ENCODE measurements at places on chromosomes 3 and 15.

DNA sequence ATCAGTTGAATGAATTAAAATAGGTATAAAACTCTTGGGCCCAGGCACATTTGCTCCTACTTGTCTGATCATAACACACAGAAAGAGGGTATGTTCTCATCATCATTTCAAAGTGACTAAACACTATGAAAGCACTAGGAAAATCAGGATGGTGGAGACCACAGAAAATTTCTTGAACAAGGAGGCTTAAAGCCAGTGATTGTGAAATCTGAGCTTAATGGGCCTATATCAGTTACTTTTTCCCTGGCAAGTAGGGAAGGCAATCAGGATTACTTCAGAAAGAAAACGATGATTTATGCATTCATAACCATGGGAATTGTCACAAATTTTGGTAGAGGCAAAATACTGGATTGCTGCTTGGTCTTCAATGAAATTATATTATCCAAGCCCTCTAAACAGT is 434.4 kb upstream of the CNTN4 start:
- DNase-seq = no peak

- no peak for DNase-seq
Observed at GRCh38 chr15:63494408-63494807, 10.0 kb upstream of the USP3 start.

DNA sequence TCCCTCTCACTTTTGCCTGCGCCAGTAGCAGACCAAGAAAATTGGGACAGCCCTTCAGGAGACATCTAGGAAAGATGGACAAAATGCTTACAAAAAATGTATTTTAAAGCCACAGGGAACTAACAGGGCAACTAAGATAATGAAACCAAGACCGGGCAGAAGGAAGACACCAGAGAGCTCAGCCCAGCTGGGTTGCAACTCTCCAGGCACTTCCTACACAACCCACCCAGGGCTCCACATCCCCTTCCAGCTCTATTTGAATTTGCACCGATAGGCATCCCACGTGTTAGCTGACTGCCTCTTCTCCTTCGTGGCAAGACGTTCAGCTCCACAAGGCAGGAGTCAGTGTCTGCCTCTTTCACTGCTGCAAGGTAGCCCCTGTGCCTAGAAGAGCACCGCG is 6.6 kb upstream of the ATP10A start:
- peak; percentile 54 for DNase-seq

GRCh38 chr3:169256027-169256426 is 407.5 kb downstream of the MECOM start:
- no peak for DNase-seq

GRCh38 chr15:81386947-81387346 is 12.9 kb upstream of the TMC3 start:
- peak; percentile 30 for DNase-seq

GRCh38 chr15:25182098-25182478 is 227.3 kb downstream of the SNRPN start:
- DNase-seq = no peak

DNA sequence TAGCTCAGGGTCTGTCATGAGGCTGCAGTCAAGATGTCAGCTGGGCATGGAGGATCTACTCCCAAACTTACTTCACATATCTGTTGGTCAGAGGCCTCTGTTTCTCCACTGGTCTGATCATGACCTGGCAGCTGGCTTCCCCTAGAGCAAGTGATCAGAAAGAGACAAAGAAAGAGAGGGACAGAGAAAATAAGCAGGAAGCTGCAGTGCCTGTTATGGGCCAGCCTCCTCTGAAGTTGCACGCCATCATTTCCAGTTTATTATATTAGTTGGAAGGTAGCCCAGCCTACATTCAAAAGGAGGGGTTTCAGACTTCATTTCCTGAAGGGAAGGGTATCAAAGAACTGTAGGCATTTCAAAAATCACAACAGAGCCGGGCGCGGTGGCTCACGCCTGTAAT is 5.0 kb upstream of the RPP25 start:
- DNase-seq = no peak

GRCh38 chr3:88059380-88060170 is 520 bp downstream of the ZNF654 start:
- no peak for DNase-seq

- DNase-seq = peak; percentile 70
Observed at GRCh38 chr3:140898340-140899180, 43.1 kb upstream of the SLC25A36 start.

DNA sequence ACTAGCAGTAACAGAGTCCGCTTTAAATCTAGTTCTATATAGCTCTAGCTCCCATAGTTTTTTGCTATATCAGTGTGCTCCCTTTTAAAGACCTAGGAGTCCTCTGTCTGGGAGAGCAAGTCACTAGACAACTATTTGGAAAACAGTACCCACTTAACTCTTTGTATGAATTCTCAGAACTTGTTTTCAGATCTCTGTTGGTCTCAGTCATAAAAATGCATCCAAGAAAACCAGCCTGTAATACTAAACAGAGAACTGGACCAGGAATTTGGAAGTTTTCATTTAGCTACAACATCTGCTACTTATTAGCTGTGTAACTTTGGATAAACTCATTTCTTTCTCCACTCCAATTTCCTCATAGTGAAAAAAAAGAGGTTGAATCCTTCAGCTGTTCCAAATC is 56.9 kb upstream of the C3orf49 start:
- no peak for DNase-seq

DNA sequence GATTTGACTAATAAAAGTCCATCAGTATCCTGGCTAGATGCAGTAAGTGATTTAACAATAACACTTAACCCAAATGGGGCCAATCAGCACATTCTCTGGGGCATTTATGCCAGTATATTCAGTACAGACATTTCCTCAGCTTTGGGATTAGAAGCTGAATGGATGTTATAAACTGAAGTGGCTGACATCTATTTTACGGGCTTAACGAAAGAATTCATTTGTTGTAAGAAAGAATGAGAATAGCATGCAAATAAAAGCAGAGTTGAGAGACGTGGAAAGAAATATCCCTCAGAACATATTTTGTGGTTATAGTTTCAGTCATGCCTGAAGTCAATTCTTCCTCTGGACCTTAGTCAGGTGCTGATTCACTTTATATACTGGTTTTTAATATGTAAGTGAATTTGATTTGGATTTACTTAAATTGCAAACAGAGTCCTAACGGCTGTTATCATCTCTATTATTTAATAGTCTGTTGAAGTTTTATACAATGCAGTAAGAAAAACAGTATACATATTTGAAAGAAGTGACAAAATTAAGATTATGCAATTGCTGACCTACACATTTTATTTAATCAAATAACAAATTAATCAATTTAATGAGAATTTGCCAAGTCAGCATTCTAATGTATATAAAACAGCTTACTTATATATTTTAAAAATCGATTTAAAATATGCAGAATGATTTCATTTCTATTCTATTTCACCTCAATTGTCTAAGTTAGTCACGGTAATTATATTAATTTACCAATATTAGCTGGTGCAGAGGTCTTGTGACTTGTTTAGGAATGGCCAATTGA is 513.9 kb upstream of the CADM2 start:
- no peak for DNase-seq

- DNase-seq = no peak
Observed at GRCh38 chr3:190545191-190545590, 31.3 kb downstream of the IL1RAP start.

- DNase-seq = no peak
Observed at GRCh38 chr3:69128509-69128908, 6.1 kb upstream of the LMOD3 start.

DNA sequence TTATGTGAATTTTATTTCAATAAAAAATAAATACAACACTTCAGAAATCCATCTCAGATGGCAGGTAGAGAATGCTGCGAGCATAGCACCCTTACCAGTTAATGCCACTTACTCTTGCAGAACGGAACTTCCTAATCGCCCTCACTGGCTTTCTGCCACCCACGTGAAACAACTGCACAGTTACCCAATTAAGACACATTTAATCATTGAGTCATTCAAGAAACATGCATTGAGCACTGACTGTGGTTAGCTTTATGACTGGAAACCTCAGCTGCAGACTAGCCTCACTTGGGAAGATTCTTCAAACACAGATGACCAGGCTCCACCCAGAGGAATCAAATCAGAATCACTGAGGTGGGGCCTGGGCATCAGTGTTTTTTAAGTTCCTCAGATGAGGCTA is 5.6 kb upstream of the MFGE8 start:
- DNase-seq = peak; percentile 88

DNA sequence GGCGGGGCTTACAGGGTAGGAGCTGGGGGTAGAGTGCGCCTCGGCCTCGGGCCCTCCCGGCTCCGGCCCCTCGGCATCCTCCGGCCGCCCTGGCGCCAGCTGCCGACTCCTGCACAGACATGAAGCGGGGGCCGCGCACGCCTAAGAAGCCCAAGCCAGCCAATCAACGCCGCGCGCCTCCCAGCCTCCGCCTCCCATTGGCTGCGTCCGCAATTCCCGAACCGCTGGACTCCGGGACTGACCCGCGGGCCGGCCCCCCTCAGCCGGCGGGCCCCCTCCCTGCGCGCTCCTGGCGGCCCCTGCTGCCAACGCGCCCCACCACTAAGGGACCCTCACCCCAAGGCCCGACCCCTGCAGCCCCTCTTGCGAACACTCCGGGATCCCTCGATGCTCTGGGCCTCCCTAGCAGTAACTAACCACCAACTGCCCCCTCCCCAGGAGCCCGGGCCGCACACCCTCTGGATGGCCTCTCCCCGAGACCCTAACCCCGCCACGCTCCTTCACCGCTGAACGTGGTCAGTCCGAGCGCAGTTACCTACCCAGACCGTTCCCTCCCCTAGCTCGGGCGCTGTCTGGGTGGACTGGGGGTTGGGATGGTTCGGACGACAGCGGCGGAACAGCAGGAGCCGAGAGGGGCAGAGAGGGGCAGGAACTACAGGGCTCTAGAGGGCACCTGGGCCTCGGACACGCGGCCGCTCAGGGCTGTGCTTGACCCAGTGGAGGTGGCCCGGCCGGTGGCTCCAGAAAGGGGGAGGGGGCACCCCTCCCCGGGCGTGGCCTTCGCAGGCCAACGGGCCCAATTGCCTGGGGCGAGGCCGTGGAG is 5.0 kb downstream of the GATA2 start:
- peak; percentile 76 for DNase-seq

GRCh38 chr3:194107107-194107506 is 28.8 kb upstream of the HES1 start:
- DNase-seq = peak; percentile 82

GRCh38 chr3:43670635-43671522 is 19.9 kb upstream of the ABHD5 start:
- DNase-seq = no peak

DNA sequence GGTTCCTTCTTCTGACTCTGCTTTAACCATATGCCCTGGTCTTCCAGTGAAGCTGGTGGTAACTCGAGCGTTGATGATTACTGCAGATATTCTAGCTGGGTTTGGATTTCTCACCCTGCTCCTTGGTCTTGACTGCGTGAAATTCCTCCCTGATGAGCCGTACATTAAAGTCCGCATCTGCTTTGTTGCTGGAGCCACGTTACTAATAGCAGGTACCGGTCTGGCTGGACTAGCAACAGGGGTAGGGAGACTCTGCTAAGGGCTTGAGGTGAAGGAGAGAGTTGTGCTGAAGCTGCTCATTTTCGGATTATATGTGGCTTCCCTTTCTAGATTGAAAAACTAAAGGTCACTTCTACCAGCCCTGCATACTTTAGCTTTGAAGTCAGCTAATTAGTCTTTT is 16.8 kb downstream of the CLDN16 start:
- no peak for DNase-seq

- peak; percentile 29 for DNase-seq
Observed at GRCh38 chr3:167728176-167728575, 6.5 kb downstream of the PDCD10 start.

DNA sequence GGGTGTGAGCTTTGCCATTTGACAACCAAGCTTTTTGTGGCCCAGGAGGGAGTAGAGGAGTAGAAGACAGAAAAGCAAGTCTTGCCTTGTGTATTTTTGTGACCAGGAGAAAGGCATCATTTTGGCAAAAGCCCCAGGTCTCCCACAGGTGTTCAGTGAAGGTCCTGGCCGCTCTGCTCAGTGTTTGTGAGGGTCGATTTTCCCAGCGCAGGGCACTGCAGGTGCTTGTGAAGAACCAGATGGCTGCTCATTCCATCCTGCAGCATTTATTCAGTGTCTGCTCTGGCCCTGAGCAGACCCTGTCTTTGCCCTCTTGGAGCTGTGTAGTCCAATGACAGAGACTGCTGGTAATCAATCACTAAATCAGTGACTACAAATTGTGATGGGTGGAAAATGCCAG is 19.5 kb downstream of the TRAK1 start:
- DNase-seq = no peak

DNA sequence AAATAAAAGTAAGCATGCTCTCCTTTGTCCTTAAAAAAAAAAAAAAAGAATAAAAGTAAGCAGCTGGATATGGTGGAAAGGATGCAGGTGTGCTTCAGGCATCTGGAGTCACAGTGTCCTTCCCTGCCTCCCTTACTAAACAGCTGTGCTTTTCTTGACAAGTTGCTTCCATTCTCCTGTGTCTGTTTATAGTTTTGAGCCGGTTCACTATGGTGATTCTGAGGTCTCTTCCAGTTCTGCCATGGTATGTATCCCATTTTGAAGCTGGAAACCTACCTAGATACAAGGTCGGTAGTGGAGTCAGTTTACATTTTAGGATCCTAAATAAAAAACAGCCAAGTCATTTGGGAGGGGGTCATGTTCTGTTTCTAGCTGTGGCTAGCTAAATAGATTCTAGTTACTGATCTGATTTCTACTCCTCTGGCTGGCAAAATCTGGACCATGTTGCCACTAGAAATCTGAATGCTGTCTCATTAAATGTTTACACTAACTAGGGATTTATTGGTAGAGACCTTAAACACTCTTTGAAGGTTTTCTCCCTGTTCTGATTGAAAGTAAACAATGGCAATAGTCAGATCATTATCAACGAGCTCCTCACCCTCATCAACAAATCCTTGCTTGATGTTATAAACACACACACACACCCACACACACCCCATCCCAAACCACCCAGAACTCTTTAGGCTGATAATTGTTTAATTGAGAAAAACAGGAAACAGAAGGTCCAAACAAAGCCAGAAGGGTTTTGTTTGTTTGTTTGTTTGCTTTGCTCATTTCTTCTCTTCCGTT is 7.9 kb downstream of the TNFSF10 start:
- peak; percentile 17 for DNase-seq

GRCh38 chr3:156449710-156450574 is 105.0 kb downstream of the SSR3 start:
- peak; percentile 36 for DNase-seq

GRCh38 chr3:63128380-63128779 is 149.7 kb upstream of the SYNPR start:
- no peak for DNase-seq

DNA sequence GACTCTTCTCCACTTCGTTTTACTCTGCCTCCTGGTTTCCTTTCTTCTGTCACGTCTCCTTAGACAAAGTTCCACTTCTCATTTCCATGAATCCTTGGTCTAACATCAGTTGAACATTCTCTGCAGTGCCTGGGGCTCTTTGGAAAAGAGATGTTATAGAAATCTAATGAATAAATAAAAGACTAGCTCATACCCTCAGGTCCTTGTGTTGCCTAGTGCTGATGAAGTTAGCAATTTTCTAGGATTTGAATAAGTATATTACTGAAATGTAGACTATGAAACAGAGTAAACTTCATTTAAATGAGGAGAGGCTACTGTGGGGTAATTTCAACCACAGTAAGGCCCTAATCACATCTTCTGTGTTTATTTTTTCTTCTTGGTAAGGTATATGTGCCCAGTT is 146.9 kb upstream of the CADPS start:
- DNase-seq = no peak
